ENCODE measurements at places on chromosomes 12 and 14.

DNA sequence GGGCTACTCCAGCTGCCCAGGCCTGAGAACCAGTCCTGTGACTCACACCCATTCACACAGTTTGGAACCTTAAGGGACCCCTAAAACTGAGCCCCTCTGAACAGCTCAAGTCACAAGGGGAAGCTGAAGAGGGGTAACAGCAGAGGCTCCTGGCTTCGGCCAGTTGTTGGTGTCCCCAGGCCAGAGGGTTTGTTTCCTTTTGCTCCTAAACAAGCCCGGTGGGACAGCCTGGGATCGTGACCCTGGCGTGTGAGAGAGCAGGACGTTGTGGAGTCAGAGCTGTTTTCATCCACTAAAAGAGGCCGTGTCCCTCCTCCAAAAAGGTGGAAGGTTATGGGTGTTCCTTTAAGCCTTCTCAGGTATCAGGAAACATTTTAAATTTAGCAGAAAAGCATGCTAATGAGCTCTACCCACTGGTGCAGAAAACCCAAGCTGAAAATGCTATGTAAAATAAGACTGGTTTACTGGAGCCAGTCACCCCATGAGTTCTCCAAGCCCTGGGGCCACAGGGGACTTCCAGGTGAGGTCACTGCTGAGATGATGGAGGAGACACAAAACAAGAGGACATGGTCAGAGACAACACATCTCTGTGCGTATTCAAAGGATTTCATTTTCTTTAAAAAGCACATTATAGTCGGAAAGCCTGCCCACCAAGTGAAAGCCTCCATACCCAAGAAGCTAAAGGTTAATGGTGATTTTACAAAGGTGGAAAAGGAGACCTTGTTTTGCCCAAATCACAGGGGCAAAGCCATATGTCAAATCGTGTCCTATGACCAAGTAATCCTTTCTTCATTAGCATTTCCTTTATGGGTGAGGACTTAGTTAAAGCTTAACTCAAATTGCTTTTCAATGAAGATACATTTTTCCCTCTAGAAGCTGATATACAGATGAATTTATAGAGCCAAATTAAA lies 14.1 kb downstream of the PRKAB1 start:
- DNase-seq, result no peak

- no peak for DNase-seq
Measured at GRCh38 chr12:111570084-111570961, 28.8 kb downstream of the ATXN2 start.

GRCh38 chr12:14387219-14387871 lies 21.9 kb downstream of the ATF7IP start:
- DNase-seq, result no peak

GRCh38 chr12:9349888-9350885 lies 142.0 kb upstream of the PZP start:
- no peak for DNase-seq

- peak; percentile 62 for DNase-seq
Measured at GRCh38 chr14:36070031-36070719, 106.3 kb downstream of the PTCSC3 start.

- DNase-seq, result no peak
Measured at GRCh38 chr12:34396006-34396860, 373.9 kb downstream of the ALG10 start.

DNA sequence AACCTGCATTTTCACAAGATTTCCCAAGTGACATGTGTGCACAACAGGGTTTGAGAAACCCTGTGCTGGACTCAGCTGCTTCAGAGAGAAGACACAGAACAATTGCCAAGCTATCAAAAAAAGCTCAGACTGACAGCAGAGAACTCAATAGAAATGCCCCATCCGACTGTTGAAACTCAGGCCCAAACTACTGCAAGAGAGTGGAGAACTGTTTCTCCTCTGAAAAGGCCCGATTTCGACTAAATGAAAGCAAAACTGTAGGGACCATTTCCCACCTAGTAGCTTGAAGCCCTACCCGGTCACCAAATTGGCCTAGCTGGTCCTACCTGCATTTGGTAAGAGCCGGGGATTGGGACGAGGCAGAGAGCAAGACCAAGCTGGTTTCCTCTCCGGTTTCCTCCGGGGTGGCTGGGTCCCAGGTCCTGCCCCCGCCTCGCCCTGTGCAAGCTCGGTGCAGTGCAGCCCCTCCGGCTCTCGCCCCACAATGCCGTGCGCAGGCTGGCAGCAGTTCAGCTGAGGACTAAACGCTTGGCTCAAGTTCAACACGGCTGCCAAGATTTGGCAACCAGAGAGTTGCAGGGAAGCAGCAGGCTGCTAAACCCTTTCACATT lies 1180.6 kb downstream of the VRK1 start:
- DNase-seq, result no peak

DNA sequence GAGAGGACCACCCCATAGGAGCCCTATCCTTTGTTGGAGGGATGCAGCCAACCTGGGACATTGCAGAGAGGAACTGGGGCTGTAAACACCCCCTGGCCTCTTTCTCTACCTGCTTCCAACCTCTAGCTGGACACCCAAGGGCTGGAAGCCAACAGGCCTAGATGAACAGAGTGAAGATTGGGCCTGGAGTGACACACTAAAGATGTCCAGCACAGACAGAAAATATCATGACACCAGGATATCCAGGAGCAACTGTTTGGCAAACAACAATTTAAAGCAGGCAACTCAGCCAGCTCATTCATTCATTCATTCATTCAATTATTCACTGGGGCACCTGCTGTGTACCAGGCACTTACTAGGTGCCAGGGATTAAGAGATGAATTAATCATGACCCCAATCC lies 125.0 kb upstream of the NCOR2 start:
- DNase-seq, result no peak

- DNase-seq, result no peak
Measured at GRCh38 chr14:36449903-36450302, 70.1 kb downstream of the NKX2-1 start.

- no peak for DNase-seq
Measured at GRCh38 chr12:25319233-25319984, 68.7 kb upstream of the KRAS start.

- no peak for DNase-seq
Measured at GRCh38 chr12:91628656-91629055, 446.0 kb upstream of the DCN start.

DNA sequence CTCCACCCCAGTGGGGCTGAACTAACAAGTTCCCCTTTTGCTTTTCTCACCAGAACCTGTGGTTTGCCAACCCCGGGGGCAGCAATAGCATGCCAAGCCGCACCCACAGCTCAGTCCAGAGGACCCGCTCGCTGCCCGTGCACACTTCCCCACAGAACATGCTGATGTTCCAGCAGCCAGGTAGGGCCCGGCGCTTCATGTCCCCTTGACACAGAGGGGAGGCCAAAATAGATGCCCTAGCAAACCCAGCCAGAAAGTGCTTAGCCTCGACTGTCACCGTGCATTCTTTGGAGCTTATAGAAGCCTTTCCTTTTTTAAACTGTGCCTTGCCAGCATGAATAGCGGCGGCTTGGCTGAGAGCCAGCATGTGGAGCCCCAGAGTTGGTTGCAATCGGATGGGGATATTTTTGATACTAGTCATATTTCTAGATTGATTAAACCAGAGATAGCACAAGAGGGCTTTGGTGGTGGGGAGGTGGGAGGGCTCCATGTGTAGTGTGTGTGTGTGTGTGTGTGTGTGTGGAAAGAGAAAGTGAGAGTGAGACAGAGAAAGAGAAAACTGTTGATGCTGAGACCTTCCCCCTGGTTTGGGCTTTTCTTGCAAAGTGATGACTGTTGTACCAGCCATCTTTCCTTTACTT lies 126.1 kb downstream of the GCH1 start:
- no peak for DNase-seq

DNA sequence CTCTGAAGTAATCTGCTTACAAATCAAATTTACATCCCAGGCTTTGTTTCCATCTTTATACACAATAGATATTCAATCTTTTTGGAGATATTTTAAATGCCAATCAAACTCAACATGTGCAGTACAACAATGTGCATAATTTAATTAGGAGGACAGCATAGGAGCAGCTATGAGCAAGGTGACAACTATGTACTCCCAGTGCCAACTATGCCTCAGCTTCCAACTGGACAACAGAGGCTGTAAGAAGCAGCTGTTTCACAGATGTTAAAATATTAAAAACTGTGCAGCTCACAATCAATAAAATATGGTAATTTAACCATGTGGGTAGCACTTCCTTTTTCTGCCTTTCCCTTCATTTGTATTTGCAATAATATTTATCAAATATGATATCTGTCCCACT lies 99.9 kb downstream of the ST8SIA1 start:
- no peak for DNase-seq

DNA sequence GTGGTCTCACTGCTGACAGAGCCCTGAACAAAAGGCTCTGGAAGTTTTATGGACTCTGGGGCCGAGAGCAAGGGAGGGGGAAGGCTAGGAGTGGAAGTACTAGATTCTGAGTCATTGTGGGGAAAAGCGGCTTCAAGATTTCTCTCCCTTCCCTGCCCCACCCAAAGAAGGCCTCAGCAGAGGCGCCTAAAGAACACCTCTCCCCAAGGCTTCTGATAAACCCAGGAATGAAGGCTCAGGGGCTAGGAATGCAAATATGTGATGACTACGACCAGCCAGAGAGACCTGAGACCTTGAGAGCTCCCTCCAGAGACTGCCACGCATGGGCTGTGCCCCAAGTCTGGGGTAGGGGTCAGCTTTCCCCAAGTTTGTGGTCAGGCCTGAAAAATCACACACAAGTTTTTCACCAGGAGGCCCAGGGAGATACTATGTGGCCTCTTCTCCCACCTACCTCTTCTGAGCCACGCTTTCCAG lies 130.7 kb upstream of the HIF1A start:
- no peak for DNase-seq

GRCh38 chr12:102059343-102059742 lies 2.4 kb downstream of the WASHC3 start:
- DNase-seq, result no peak

- no peak for DNase-seq
Measured at GRCh38 chr12:57481671-57482070, 2.0 kb upstream of the ARHGAP9 start.

DNA sequence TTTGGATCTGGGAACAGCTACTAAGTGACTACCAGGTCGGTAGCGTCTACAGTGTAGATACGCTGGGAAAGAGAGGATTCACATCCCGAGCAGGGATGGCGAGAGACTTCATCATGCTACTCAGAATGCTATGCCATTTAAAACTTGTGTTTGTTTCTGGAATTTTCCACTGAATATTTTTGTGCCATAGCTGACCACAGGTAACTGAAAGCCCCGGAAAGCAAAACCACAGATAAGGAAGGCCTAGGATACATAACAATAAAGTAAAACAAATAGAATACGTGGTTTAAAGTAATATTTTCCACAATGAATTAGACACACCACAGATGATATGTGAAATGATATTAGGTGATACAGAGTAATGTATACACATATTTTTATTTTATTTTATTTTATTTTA lies 7.9 kb upstream of the HCAR1 start:
- no peak for DNase-seq

DNA sequence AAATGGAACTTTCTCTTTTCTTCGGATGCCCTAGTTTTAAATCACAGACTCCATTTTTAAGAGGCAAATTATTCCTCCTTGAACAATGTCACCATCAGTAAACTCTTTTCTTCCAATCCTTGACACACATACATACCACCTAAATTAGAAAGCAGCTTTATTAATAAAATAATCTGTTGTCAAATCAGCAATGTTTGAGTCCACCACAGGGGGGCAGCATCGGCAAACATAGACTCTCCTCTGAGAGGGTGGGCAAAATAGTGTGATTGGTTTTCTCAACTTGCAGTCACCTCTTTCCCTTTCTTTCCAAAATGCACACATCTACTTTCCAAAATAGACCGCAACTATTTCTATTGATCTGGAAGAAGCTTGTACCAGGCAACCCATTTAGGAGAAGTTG lies 438.4 kb upstream of the OR4E1 start:
- no peak for DNase-seq

DNA sequence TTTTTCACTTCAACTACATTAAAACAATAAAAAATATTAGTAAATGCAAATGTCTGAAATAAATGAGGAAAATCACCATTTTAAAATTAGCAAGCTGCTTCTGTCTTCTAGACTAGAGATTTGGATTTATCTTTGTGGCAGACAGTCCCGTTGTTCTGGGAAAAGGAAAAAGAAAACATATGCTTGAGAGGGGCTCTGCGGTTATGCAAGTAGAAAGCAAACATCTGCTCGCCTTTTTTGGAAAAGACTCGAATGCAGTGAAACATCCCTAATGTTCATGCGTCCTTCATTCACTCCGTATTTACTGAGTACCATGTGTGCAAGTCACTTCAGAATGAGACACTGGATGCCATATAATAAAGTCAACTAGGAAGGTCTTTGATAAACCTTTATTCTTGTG lies 44.9 kb downstream of the IFNG start:
- DNase-seq, result peak; percentile 9

DNA sequence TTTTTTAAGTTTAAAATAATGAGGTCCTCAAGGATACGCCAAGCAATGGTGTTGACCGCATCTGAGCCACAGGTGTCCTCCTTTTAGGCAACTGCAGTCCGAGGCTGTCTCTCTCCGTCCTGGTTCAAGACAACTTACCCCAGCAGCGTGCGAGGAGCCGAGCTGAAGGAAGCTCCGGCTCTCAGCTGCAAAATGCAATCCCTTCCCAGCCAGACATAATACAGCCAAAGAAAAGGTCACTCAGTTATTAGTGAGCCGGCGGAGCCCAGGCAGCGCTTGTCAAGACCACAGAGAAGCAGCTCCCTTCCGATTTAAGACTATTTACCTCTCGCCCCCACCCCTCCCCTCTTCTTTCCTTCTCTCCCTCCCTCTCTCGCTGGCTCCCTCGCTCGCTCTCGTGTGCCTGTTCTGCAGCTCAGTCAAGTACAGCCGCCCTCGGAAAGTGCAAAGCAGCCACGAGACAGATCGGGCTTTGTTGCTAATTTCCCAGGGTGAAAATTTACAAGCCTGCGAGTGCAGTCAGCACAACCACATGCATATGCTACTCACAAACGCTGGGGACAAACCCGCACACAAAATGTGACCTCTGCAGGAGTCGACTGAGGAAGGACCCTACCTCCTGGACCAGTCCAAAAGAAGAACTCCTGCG lies 363 bp upstream of the LMO3 start:
- peak; percentile 36 for DNase-seq

- DNase-seq, result peak; percentile 4
Measured at GRCh38 chr12:4910502-4911315, 1.0 kb downstream of the KCNA1 start.

- no peak for DNase-seq
Measured at GRCh38 chr14:82501554-82501953, 967.9 kb upstream of the SEL1L start.

GRCh38 chr14:50697659-50698290 lies 29.7 kb upstream of the SAV1 start:
- DNase-seq, result no peak

- no peak for DNase-seq
Measured at GRCh38 chr14:30214014-30214413, 286.4 kb upstream of the PRKD1 start.

DNA sequence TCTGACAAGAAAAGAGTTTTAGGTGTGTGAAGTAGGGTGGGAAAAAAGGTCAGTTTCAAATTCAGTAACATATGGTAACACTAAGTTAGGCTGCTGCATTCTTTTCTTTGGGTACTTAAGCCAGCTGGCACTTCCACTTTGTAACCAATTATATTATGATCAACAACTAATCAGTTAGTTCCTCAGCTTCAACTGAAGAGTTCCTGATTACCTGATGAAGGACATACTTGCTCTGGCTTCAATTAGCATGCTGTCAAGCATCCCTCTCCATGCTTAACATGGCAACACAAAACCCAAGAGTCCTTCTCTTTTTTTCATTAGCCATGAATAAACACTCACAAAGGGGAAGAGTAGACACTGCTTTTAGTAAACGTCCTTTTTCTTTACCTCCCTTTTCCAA lies 6.8 kb upstream of the KANSL2 start:
- DNase-seq, result no peak
